Stomach (tissue), 19 donors: ENCODE measurements at places on chromosomes 2 and 18. TPM values are rescaled to one million over a fixed set of nuclear protein-coding genes. Genes with fewer than 3 reads are reported as not detected.

- DNase-seq, result no peak
These were observed 955.4 kb upstream of the FANCL start for GRCh38 chr2:59196491-59196890.

GRCh38 chr2:56207760-56208159, 24.0 kb downstream of the CCDC85A start:
- DNase-seq, result no peak

DNA sequence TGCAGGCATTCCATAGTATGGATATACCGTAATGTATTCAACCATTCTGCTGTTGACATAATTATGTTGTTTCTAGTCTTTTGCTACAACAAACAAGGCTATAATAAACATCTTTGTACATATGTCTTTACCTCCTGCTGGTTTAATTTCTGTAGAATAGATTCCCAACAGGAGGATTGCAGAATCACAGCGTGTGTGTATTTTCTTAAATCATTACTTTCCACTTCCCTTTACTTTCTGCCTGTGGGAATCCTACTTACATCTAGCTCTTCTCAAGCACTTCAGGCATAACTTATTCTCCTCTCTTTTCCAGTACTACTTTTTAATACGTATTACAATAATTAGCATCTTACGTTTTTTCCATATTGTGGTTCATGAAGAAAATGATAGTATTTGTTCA, 13.0 kb upstream of the RIOK3 start:
- no peak for DNase-seq

DNA sequence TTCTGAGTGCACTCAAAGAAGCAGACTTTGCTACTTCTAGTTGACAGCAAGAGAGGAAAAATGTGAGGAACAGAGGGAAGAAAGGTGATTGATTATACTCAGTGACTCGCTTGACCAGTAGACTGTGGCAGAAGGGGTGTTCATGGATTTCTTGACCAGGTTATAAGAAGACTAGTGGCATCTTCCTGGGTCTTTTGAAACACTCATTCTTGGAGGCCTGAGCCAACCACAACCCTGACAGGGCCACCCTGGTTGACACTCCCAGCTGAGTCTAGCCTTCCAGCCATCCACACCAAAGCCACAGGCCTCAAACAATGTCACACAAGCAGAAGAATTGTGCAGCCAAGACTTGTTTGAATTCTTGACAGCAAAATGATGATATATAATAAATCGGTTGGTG, 366.3 kb downstream of the SS18 start:
- DNase-seq, result no peak

The WNT10A gene
- not detected for total RNA-seq
